Stimulated activated CD4-positive, alpha-beta T cell treated with anti-CD3 and anti-CD28 coated beads, Interleukin-1b, Interleukin-23, amount 100 ng/mL, for 4 hours (primary cell): ENCODE measurements at places on chromosomes 1 and 21.
A peak's percentile ranks its signal among the peaks of the same experiment; 100 is the strongest.

DNA sequence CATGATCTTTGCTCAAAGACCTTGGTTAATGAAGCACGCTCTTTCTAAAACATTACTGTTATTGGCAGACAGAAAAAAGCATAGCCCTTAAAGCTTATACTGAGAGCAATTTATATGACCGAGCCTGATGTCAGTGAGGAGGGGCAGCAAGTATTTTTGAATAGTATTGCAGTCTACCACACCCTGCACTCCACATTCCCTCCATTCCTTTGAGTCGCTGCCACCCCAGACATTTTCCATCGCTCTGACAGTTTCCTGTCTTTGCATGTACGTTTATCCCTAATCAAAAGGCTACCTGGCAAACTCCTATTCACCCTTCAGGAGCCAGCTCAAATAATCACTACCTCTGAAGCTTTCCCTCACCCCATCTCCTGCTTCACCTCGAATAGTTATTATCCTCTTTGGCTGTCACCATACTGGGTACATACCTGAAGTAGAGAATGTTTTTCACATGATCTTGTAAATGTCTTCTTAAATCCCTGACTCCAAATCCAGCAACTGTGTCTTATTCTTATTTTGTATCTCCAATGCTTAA lies 5.5 kb upstream of the JUN start:
- no peak for DNase-seq

DNA sequence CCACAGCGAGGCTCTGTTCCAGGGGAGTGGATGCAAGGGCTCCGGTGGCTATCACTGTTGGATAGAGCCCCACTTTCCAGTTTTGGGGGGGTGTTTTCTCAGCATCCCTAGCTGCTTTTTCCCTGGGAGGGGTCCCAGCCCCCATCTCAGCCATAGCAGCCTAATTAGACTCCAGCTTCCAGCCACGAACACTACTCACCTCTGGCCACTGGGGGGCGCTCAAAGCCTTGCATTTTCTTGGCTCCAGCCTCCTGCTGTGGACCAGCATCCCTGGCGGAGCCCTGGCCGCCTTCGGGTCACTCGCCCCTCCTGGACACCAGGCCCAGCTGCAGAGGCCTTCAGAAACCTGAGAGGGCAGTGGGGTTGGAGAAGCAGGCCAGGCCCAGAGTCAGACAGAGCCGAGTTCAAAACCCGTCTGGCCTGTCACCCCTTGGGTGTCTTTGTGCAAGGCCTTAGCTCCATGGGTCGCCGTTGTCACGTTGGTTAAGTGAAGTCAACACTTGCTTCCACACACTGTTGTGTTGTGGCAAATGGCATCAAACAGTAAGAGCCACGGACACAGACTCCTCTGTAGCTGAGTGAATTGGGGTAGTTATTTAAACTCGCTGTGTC lies 93.5 kb upstream of the ACTL8 start:
- peak; percentile 18 for DNase-seq

DNA sequence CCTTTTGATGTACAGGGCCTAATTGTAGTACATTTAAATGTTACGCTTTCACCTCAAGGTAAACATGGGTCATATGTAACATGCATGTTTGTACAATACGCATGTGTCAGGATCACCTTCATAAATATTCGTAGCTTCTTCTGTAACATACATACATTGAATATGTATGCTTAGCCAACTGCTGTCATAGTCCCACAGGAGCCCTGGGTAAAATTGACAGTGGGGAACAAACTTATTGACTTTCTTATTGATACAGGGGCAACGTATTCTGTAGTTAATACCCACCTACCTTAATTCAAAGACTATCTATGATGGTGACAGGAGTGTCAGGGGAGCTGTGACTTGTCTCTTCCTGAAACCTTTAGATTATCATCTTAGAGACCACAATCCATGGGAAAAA lies 3.7 kb upstream of the REN start:
- no peak for DNase-seq

- no peak for DNase-seq
These were observed 125.6 kb upstream of the LMO4 start for GRCh38 chr1:87202922-87203655.

GRCh38 chr1:186999506-186999905 lies 170.8 kb downstream of the PLA2G4A start:
- no peak for DNase-seq

GRCh38 chr21:35208810-35209517 lies 159.9 kb upstream of the RUNX1 start:
- no peak for DNase-seq

DNA sequence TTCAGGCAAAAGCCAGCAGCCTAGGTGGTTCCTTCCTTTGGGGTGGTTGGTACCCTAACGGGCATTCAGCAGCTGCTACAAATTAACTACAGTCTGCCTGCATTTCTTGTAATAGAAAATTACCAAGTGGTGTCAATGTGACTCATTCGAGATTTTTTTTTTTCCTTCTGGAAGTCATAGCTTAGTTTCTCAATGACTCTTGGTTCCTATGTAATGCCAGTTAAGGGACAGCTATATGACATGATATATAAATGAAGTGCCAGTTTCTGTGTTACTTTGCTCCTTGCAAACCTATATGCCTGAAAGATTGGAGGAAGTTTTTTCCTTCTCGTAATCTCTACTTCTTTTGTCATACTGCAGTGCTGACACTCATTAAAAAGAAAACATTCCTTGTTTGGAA lies 2.6 kb downstream of the MGST3 start:
- no peak for DNase-seq

- DNase-seq, result no peak
These were observed 60.8 kb downstream of the FAM163A start for GRCh38 chr1:179803918-179804317.

GRCh38 chr1:87331365-87332241 lies 2.9 kb downstream of the LMO4 start:
- peak; percentile 54 for DNase-seq

- DNase-seq, result no peak
These were observed 7.3 kb downstream of the SYNC start for GRCh38 chr1:32695098-32695904.

- DNase-seq, result no peak
These were observed at the start of gene S100A9 for GRCh38 chr1:153357853-153358690. TSS of gene S100A9 (plus strand) at chr1:153357854. CDS start at chr1:153358284, 430 bp downstream.
